ENCODE measurements at places on chromosomes 11 and 22.

DNA sequence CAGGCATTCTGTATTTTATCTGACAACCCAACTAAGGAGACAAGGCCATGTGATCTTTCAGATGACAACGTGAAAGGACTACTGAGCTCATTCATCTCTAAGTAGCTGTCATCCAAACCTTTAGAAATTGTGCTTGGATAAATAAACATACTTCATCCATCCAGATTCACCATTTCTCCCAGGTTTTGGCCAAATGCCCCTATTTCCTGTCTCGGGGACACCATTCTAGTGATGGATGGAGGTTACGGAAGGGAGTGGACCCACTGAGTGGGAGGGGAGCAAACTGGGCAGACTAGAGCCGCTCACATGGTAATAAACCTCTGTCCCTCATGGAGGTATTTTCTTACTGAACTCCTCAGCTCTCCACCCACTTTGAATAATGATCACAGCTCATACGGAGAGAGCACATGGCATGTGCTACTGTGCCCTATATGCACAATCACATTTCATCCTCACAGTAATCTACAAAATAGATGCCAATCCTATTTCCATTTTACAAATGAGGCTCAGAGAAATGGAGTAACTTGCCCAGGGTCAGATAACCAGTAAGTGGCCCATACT, 114.4 kb downstream of the SLC1A2 start:
- no peak for DNase-seq

- DNase-seq: no peak
These were observed 113.1 kb downstream of the CADM1 start for GRCh38 chr11:115391160-115391559.

- DNase-seq: no peak
These were observed 430.4 kb downstream of the TBC1D22A start for GRCh38 chr22:47192651-47193437.

DNA sequence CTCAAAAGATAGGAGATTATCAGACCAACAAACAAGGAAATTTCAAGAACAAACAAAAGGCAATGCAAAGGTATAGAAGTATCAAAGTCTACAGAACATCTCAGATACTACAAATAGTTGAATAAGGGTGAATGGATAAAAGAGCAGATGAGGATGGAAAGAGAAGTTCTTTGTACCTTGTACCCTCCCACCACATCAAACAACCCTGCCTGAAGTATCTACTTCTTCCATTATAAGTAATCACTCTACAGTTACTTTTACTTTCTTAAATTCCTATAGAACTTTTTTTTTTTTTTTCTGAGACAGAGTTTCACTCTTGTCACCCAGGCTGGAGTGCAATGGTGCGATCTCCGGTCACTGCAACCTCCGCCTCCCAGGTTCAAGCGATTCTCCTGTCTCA, 35.1 kb downstream of the MTMR2 start:
- no peak for DNase-seq

DNA sequence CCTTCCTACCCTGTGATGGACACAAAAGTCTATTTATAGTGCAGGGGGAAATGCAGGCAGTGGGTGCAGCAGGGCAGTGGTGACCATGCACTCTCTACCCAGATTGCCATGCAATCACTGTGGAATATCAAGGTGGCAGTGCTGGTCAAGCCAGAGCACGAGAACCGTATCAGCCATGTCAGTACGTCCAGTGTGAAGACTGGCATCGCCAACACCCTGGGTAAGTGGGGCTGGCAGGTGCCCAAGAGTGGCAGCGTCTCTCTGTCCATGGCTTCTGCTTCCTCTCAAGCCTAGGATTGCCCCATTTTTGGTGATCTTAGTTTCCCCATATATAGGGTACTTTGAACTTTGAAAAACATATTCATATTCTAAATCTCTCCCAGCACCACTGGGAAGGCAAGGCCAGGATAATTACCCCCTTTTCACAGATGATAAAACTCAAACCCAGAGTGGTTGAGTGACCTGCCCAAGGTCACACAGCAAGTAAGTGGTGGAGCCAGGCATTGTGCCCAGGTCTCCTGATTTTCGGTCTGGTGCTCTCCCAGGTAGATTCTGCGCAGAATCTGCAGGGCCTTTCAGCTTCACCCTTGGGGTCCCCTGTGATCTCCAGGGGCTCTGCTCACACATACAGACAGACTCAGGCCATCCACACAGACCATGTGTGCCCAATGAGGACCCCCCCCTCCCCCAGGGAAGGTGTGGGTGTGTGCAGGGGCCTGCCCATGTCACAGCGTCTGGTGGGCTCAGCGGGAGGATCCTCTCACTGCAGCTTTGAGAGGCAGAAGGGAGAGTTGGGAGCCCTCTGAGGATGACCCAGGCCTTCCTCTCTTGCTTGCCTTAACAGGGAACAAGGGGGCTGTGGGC, 7.1 kb downstream of the INPPL1 start:
- DNase-seq: no peak

- no peak for DNase-seq
These were observed 13.4 kb upstream of the HYLS1 start for GRCh38 chr11:125873881-125874555.

GRCh38 chr11:7670641-7671040, 2.7 kb downstream of the CYB5R2 start:
- no peak for DNase-seq

DNA sequence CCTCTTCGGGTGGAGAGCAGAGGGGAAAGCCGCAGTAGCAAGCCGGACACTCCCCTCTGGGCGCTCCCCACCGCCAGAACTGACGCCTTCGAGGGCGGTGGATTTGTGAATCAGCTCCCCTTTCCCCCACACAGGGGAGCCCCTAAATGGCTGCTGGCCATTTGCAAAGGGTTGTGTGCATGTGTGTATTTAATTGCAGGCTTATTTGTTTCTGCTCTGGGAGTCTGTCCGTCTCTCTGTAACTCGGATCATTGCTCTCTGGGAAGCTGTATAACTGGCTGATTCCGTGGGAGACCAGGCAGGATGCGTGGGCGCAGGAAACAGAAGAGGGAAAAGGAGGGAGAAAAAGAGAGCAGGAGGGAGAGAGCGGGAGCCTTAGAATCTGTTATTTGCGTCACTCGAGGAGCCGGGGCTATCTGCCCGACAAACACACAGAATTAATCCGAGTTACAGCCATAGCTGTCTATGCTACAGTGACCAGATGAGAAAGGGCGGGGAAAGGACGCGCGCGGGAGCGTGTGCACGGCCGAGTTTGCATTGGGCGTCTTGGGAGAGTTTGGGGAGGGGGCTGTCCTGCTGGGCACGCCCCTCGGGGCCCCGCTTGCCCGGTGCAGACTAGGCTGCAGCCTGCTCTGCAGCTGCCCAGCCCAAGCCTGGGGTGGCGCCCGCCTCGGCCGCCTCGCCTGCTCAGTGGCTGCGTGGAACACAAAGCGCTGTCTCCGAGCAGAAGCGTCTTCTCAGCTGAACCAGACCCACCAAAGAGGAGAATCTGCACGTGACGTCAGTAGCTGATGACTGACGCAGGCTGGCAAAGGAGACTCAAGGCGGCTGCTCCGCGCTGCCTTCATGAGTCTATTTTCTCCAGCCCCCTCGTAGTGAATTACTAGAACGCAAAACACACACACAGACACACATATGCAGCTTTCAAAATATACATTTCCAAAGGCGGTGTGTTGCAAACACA, 105.3 kb upstream of the HSD17B12 start:
- DNase-seq: no peak

GRCh38 chr22:35124691-35125219, 58.8 kb downstream of the ISX start:
- no peak for DNase-seq

GRCh38 chr11:77151804-77152509, 23.9 kb downstream of the MYO7A start:
- DNase-seq: no peak

DNA sequence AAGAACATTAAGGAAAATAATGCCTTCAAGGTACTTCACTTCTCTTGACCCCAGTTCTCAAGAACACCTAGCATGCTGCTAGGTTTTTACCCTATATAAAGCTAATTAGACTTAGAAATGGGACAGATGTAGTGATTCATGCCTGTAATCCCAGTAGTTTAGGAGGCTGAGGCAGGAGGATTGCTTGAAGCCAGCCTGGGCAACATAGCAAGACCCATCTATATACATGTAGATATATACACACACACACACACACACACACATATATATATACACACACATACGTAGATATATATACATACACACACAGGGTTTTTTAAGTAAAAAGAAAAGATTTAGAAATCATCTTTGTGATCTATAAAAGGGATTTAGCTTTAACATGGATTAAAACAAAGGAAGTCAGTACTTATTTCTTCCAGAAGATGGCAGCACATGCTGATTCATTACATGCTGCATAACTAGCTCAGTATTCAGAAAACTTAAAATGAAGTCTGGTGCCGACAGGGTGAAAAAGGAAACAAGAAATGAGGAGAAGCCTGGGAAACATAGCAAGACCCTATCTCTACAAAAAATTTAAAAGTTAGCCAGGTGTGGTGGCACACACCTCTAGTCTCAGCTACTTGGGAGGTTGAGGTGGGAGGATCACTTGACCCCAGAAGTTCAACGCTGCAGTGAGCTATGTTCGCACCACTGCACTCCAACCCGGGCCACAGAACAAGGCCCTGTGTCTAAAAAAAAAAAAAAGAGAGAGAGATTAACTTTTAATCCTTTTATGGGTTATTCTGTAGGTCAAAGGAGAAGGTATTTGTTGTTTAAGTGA, 28.5 kb upstream of the RBX1 start:
- peak; percentile 4 for DNase-seq

DNA sequence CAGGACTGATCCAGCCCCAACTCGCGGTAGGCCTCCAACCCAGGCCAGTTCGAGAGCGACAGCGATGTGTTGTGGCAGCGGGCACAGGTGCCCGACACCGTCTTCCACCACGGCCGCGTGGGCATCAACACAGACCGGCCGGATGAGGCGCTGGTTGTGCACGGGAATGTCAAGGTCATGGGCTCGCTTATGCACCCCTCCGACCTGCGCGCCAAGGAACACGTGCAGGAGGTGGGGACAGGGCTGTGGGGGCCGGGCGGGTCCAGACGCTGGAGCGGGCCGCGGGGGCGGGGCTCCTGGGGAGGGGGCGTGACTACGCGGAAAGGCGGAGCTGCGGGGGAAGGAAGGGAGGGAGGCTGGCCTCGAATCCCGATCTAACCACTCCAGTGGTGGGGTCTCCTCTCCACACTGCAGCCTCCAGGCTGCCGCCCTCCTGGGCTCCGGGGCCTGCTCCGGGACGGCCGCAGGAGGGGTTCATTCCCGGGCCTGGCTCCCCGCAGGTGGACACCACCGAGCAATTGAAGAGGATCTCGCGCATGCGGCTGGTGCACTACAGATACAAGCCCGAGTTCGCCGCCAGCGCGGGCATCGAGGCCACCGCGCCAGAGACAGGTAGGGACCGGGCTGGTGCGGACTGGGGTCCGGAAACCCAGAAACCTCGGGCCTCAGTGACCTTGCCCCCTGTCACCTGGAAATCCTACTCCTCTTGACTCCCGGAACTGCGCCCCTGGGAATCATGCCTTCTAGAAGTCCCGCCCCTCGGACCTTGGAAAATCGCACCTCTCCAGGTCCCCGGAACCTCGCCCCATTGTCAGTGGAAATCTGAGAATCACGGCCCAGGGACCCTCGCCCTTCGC, 14.9 kb downstream of the TMEM258 start:
- peak; percentile 45 for DNase-seq

DNA sequence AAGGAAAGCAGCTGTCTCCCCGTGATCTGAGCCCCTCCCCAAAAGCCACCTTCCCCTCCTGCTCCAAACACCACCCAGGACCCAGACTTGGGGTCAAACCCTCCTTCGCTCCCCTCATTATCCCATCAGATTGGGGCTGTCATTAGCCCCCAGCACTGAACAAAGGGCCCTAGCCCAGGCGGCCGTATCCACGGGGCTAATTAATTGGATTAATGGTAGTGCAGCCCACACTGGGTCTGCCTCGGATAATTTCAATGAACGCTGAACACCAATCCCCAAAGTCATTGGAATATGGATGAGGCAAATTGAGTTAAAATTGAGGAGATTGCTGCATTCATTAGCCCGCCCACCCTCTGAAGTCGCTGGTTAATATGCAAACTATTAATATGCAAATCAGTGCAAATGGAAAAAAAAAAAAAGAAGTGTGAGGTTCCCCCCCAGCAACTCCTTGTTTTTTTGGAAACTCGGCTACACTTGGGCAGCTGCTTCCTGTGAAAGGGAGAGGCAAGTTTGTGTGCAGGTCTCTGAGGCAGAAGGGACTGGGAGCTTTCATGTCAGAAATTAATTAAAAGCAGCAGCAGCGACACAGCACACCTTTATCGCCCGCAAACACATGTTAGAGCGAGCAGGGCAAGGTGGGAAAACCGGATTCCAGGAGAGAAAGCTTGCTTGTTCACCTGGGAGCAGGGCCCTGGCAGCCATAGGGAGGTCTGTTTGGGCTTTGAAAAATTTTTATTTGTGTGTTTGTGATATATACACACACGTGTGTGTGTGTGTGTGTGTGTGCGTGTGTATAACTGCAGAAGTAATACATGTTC, 517.8 kb downstream of the MIAT start:
- DNase-seq: no peak

DNA sequence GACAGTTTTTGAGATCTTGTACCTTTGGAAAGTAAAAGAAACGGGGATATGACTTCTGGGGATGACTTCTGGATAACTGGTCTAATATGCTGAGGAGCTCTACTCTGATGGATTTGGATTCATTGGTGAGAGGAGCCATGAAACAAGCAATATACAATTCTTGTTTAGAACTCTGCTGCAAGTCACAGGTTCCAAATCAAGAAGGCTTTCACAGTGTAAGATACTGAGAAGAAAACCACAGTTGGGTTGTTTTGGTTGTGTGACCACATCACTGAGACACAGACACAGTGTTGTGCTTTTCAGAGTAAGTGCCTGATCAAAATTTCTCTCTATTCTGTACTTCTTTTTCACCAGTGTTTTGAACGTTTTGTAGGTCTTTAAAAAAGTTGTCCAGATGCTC, 13.1 kb upstream of the UCP2 start:
- no peak for DNase-seq

DNA sequence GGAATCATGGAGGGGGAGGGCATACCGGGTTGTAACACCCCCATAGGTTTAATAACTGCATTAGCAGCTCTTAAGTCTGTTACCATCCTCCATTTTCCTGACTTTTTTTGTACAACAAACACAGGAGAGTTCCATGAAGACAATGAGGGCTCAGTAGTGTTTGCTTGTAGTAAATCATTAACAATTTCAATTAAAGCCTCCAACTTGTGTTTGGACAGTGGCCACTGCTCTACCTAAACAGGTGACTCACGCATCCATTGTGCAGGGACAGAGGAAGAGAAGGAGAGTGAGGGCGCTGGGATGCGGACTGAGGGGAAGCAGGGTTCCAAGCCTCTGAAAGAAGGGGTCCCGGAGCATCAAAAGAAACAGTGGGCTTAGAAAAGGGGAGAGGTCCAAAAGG, 21.3 kb upstream of the MTNR1B start:
- DNase-seq: no peak

All from activated T-cell treated with anti-CD3 and anti-CD28 coated beads for 4 hours (primary cell).